ENCODE measurements at places on chromosomes 7 and 10.

GRCh38 chr7:90999989-91000979 lies 263.9 kb upstream of the FZD1 start:
- DNase-seq: no peak

GRCh38 chr7:35316549-35316948 lies 62.6 kb upstream of the TBX20 start:
- DNase-seq: no peak

GRCh38 chr10:6924166-6924565 lies 344.1 kb upstream of the PRKCQ start:
- DNase-seq: no peak

DNA sequence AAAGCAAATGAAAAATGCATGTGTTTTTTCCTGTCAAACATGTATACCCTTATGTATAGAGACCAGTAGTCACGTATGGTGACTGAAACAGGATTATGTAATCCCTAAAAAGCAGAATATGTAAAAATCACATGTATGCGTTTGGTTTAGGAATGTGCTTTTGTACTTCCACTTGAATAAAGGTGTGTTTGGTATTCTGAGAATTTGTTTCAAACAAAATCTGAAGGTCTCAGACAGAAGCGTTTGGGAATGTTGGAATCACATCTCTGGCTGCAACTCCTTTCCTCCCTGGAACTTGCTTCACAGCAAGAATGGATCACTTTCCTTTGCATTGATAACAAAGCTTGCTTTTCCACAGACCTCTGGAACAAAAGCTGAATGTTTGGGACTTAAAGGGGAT lies 17.8 kb downstream of the ZNF655 start:
- DNase-seq: no peak

DNA sequence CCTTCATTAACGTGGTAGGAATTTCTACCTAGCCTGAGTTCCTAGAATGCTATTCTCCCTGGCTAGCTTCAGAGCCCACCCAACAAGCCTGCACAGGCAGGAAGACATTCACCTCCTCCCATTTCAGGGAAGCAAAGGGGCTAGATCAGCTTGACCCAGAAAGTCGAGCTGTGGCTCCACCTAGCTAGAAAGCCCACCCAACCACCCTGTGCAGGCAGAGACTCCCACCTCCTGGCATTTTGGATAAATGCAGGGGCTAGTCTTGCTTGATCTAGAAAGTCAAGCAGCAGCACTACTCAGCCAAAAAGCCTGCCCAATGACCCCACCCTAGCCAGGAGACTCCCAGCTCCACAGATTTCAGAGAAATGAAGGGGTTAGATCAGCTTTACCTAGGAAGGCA lies 479.5 kb downstream of the SDK1 start:
- no peak for DNase-seq

DNA sequence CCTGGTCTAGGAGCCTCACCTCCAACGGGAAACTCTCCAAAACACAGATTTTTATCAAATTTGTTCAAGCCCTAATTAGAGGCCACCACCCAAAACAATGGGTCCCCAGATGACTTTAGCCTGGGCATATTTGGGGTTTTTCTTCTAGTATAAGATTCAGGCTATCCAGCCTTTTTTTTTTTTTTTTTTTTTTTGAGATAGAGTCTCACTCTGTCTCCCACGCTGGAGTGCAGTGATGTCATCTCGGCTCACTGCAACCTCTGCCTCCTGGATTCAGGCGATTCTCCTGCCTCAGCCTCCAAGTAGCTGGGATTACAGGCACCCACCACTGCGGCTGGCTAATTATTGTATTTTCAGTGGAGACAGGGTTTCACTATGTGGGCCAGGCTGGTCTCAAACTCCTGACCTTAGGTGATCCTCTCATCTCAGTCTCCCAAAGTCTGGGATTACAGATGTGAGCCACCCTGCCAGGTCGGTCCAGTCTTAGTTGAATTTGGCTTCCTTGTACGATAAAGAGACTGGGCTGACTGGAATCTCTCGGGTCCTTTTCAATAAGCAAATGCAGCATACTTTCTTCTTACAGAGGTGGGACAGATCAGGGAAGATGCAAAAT lies 91.4 kb upstream of the KLF6 start:
- no peak for DNase-seq

DNA sequence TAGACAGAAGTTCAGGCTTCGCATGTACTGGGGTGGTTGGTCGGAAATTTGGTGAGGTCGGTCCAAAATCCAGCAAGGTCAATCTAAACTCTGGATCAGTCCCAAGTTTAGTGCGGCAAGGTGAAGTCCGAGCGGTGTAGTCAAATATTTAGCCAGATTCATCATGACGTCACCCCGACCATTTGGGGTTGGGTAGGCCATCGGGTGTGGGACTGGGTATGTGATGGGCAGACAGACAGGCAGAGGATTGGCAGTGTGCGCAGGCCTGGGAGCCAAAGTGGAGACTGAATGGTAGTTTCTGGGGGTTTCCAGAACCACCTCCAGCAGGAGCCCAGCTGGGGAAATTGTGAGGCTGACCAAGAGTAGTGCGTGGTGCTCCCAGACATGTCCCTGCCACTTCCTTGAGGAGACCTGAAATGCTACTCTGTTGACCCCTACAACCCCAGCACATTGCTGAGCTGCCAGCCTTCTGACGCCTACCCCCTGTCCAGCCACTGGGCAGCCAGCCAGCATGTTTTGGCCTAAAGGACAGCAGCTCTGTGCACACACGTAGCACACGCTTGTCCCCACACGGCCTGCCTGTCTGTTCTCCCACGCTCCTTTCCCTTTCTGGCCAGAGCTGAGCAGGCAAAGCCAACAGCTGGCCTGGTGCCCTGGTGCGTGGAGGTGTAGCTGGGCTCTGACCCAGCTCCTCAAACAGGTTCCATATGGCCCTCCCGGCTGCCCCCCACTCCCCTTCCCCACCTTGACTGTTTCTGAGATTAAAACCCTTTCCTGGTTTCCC lies 55.9 kb downstream of the FAM241B start:
- no peak for DNase-seq

- DNase-seq: no peak
Measured at GRCh38 chr7:152477079-152477478, 41.3 kb upstream of the KMT2C start.

- DNase-seq: no peak
Measured at GRCh38 chr7:41437257-41438196, 265.4 kb downstream of the INHBA start.

- no peak for DNase-seq
Measured at GRCh38 chr10:5723692-5724091, 39.1 kb downstream of the TASOR2 start.

DNA sequence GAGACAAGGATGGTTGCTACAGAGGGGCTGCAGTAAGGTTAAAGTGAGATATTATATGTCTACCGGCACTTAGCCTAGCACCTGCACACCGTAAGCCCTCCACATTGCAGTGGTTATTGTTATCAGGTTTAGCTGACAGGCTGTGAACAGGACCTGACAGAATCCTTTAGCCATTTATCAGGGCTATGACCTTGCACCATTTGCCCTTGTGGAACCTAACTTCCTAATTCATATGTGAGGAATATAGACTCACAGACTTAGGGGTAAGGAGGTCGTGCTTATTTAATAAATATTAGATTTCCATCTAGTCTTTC lies 10.1 kb downstream of the NCOA4 start:
- DNase-seq: no peak

GRCh38 chr10:90229486-90229885 lies 528.1 kb downstream of the KIF20B start:
- no peak for DNase-seq

GRCh38 chr10:43968961-43969360 lies 320.3 kb upstream of the ZNF32 start:
- DNase-seq: no peak

DNA sequence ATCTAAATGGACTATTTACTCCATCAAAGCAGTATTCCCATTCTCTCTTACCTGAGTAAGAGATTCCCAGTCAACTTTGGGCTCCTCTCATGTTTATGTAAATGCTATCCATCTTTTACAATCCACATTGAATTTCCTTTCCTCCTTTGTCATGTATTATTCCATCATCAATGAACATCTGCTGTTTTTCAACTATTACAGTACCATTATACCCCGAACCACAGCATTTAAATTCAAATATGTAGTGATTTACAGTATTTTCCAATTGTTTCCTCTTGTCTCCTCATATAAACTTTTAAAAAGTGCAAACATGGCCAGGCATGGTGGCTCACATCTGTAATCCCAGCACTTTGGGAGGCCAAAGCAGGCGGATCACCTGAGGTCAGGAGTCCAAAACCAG lies 20.3 kb downstream of the PCLO start:
- DNase-seq: no peak

- DNase-seq: no peak
Measured at GRCh38 chr10:86397120-86397519, 30.5 kb upstream of the GRID1 start.

DNA sequence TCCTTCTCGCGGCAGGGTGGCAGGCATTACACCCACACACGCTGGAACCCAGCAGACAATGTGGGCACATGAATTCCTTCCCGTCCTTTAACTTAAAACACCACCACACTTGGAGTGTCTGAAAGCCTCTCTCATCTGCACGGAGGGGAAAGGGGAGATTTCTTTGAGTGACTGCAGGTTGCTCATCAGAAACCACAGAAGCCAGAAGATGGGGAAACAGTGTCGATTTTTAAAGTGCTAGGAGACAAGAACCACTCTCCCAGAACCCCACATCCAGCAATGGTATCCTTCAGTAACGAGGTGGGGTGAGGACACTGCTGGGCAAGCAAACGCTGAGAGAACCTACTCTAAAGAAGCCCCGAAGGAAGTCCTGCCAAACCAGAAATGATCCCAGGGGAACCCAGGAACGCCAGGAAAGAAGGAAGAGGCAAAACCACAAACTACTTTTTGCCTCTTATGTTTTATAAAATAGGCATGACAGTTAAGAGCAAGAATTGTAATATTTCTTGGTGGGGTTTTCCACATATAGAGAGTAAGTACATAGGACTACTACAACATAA lies 254.3 kb downstream of the ELFN1 start:
- no peak for DNase-seq

DNA sequence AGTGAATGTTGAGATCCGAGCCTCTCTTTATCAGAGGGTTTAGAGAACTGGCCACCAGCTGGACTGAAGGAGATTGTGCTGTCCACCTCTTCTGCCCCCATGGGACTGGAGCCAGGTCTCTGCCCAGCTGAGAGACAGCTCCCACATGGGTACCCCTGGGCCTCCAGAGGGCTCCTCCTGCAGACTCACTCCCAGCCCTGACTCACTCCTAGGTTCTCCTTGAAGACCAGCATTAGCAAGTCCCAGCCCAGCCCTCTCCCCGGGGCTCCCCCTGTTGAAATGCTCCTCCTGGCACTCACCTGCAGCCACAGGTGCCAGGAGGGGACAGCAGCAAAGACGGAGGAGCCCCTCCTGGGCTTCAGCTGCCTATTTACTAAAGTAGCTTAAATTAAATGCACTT lies 126.9 kb downstream of the CXCL12 start:
- DNase-seq: no peak

DNA sequence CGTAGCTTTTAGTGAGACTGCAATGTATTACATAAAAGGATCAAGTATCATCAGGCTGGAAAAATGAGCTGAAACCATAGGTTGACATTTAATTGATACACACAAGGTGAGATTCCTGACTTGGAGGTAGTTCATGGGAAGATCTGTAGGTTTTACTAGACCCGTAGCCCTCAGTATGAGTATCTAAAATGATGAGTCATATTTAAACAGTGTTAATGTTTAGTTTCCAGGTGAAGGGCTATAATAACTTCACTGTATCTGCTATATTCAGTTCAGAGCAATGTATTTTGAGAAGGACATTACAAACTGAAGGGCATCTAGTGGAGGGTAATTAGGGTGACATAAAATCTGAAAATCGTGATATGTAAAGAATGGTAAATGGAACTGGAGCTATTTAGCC lies 35.0 kb downstream of the ENTPD1 start:
- no peak for DNase-seq

GRCh38 chr10:73908853-73909539 lies 1.9 kb upstream of the PLAU start:
- peak; percentile 51 for DNase-seq

GRCh38 chr7:101535351-101535751 lies 93.7 kb downstream of the MYL10 start:
- DNase-seq: no peak

GRCh38 chr7:21538936-21539495 lies 3.8 kb upstream of the DNAH11 start:
- DNase-seq: no peak

DNA sequence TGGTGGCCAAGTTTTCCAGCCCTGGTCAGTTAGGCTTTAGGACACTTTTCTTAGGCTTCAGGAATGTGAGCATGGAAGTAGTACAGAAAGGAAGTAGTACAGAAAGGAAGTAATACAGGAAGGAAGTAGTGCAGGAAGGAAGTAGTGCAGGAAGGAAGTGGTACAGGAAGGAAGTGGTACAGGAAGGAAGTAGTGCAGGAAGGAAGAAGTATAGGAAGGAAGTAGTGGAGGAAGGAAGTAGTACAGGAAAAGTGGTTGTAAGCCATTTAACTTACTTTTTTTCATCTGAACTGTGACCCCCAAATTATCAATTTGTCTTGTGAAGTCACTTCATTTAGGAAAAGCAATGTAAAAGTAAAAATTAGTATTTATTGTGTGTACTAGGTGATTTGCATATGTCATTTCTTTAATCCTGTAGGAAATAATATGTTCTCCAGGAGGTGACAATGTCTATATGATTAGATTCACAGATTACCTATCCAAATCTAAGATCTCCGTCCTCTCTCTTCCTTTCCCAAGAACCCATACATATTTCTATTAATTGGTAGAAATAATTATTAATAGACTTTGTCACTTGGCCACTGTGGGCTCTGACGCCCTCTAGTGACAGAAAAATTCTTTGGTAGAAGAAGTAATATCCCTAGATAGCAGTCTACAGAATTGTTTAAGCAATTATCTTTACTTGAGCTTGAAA lies 3.9 kb upstream of the FAS start:
- DNase-seq: no peak

GRCh38 chr10:35442592-35442991 lies 106.3 kb downstream of the CCNY start:
- DNase-seq: no peak

DNA sequence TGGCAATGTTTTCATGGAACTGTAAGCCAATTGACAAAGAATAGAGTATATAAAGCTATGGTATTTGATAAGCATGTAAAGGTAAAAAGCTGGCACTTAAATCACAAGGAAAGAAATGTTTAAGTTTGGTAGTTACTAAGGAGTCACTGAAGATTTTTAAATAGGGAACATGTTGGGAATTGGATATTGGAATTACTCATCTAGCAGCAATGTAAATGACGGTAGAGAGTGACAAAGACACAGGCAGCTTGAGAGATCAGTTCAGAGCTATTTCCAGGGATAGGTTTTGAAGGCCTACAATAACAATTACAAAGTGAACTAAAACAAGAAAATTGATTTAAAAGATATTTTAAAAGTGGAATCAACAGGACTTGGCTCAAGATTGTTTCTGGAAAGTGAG lies 36.8 kb downstream of the SP8 start:
- no peak for DNase-seq

GRCh38 chr7:49597805-49598204 lies 175.6 kb upstream of the VWC2 start:
- no peak for DNase-seq

- DNase-seq: peak; percentile 24
Measured at GRCh38 chr10:11017570-11018431, at the start of gene CELF2. CELF2 (plus strand) TSS chr10:11017872; CDS start chr10:11018090, 218 bp downstream.

- DNase-seq: no peak
Measured at GRCh38 chr10:693506-693905, 4.0 kb upstream of the DIP2C start.

- no peak for DNase-seq
Measured at GRCh38 chr10:112022196-112022595, 161.4 kb downstream of the GPAM start.

- DNase-seq: no peak
Measured at GRCh38 chr7:6551016-6551511, at the start of gene GRID2IP. GRID2IP (minus strand) TSS chr7:6551461; CDS start chr7:6551436, 25 bp downstream.

GRCh38 chr10:27687326-27687725 lies 58.3 kb downstream of the MKX start:
- DNase-seq: no peak

GRCh38 chr10:19488592-19489280 lies 327.5 kb upstream of the PLXDC2 start:
- no peak for DNase-seq
